ENCODE measurements at places on chromosomes 4 and X.

- DNase-seq, result no peak
Measured at GRCh38 chrX:28609917-28610613, 22.8 kb downstream of the IL1RAPL1 start.

GRCh38 chrX:26352891-26353430, 137.0 kb downstream of the MAGEB5 start:
- no peak for DNase-seq

GRCh38 chrX:151825007-151825406, 87.7 kb upstream of the MAGEA4 start:
- no peak for DNase-seq

DNA sequence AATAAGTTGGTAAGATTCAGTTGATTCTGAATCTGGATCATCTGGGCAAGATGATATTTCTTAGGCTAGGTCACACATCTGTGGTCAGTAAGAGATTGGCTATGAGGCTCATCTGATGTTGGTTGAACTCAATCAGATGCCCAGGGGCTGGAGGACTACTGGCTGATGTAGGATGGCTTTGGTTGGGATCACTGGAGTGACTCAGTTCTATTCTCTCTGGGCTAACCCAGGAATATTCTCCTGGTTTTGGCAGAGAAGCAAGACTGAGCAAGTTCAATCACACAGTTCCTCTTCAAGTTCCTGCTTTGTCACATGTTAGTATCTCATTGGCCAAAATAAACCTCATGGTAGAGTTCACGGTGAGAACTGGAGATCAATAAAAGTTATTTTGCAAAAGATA, 902.3 kb upstream of the SLIT2 start:
- DNase-seq, result no peak

- DNase-seq, result no peak
Measured at GRCh38 chr4:104735174-104735573, 240.5 kb upstream of the CXXC4 start.

DNA sequence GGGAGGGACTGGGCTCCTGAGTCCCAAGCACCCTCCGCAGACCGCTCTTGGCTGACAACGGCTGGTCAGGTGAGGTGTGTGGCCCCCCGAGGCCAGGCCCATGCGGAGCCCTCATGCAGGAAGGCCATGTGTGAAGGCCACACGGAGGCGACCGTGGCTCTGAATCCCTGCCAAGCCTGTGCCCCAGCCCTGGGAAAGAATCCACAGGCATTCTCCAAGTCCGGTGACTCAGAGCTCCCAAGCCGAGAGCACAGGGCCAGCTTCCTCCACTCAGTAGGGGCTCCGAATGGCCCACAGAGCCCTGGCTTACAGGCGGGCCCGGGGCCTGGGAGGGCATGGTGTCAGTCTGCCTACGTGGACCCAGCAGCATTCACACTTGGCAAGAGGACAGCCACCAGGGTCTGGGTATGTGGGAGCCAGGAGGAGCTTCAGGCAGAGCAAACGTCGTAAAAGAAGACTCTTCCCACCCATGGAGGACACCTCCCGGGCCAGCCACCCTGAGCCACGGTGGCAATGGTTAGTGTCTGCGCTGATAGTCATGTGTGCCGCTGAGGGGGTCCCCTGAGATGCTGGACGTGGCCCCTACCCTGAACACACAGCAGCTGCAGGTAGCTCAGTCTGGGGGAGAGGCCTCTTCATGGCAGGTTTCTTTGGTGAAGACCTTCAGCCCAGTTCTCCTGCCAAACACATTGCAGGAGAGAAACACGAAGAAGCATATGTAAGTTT, 105.7 kb downstream of the PSAPL1 start:
- DNase-seq, result no peak

DNA sequence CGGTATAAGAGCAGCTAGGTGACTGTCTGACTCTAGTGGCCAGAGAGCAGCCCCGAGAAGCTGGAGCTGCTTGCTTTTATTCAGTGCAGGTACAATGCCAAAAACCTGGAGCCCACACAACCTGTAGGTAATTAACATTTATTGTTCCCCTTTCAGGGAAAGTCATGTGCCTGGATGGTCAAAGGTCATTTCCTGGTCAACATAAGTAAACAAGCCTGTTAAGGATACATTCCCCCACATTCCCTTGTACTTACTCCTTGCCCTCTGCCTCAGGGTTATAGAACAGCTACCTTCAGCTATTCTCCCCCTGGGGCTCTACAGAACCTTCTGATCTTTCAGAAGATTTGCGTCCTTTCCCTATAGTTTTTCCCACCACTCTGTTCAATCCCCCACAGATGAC, 253.4 kb downstream of the TMA16 start:
- DNase-seq, result no peak

GRCh38 chr4:153466949-153467896, 1.1 kb downstream of the TMEM131L start:
- no peak for DNase-seq

GRCh38 chrX:116757491-116757890, 294.7 kb upstream of the CT83 start:
- DNase-seq, result no peak

DNA sequence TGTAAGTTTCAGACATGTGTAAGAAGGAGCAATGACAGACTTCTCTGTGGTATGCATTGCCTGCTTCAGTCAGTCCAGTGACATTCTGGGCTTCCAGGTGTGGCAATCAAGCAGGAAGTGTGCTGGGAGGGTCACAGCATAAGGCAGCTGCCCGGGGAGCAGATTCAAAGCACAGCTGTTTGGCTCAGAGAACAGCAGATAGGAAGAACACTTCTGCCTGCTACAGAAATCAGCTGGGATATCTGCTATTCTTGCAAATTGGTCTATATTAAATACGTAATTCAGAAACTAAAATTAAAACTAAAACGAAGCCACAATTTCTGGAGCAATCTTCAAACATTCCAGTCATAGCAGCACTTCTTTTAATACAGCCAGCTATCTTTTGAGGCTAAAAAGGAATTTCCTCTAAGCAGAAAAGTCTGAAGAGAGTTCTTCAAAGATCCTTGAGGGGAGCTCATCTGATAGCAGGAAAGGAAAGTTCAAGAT, 47.5 kb upstream of the GALNT7 start:
- DNase-seq, result no peak

GRCh38 chrX:107856289-107856688, 30.6 kb downstream of the MID2 start:
- DNase-seq, result no peak

- DNase-seq, result no peak
Measured at GRCh38 chrX:590693-591404, 39.7 kb upstream of the SHOX start.

GRCh38 chrX:34631479-34632220, 25.4 kb downstream of the TMEM47 start:
- DNase-seq, result no peak

DNA sequence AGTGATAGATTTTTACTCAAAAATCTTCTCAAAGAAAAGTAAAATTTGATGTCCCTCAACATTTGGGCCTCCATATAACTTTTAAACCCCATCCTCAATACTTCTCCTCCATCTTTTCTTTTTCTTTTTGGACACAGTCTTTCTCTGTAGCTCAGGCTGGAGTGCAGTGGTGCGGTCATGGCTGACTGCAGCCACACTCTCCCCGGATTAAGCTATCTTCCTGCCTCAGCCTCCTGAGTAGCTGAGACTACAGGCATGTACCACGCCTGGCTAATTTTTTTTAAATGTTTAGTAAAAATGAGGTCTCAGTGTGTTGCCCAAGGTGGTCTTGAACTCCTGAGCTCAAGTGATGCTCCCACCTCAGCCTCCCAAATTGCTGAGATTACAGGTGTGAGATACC, 33.1 kb downstream of the KDM6A start:
- DNase-seq, result no peak

- no peak for DNase-seq
Measured at GRCh38 chr4:137647375-137647774, 115.1 kb upstream of the PCDH18 start.

- DNase-seq, result no peak
Measured at GRCh38 chr4:146112389-146112788, 63.1 kb upstream of the LSM6 start.

DNA sequence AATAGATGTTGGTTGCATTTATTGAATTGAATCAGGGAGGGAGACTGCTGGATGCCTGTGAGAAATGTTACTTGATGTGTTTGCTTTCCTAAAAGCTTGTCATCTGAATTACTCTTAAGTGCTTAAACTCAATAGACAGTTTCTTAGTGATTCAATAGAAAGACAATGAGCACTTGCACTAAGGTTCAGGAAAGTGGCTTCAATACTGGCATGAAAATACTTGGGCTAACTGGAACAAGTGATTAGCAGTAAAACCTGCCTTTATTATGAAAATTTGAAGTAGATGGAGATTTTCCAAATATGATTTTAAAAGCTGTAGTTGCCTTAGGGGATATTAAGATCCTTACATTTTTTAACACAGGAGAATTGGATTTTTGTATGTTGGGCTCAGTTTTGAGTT, 123.3 kb downstream of the RNF150 start:
- no peak for DNase-seq

DNA sequence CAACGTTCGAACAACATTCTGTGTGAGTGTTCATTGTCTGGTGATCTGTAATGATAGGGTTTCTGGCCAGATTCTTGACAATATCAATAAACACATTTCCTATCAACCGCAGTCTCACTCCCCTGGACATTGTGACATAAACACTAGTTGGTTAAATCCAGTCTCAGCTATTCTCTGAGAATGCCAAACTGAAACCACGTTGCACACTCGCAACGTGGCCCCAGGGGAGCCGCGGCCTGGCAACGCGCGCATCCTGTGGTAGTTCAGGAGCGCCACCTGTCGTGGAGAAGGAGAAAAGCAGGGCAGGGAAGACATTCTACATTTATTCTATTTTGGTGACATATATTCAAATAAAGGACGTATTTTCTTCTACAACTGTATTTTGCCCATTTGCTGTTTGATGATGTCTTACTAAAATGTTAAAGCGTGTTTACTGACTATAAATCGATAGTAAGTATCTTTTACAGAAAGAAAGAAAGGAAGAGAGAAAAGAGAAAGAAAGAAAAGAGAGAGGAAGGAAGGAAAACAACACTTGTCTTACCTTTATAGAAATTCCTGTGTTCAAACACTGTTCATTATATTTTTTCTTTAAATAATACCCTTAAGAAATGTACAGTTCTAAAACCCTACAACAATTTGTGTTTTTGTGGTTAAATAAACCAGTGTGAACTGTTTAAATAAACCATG, 738.3 kb upstream of the FRG1 start:
- DNase-seq, result peak; percentile 66

DNA sequence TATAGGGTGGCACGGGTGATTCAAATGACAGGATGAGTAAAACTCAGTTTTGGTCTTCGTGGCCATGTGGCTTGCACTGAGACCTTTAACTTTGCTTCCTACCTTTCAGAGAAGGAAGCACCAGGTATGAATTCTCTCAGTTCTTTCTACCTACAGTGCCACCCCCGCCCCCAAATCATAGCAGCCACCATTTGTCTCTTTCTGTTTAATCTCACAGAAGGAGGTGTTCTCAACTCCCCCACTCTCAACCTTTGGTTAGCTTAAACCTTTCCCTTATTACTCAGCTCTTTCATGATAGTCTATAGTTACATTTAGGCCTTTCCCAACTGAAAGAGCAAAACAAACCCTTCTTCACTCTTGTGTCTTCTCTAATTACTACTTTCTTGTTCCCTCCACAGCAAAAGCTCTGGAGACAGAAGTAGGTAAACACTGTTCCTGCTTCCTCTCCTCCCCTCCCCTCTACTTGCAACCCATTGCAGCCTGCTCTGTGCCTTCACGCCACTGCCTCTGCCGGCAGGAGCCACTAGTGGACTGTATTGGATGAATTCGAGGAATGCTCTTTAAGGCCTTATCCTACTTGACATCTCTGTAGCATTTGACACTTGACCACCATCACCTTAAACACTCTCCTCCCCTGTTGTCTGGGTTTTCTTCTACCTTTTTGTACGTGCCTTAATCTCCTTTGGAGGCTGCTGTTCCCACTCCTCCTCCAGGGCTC, 123.7 kb downstream of the AFF1 start:
- DNase-seq, result no peak

DNA sequence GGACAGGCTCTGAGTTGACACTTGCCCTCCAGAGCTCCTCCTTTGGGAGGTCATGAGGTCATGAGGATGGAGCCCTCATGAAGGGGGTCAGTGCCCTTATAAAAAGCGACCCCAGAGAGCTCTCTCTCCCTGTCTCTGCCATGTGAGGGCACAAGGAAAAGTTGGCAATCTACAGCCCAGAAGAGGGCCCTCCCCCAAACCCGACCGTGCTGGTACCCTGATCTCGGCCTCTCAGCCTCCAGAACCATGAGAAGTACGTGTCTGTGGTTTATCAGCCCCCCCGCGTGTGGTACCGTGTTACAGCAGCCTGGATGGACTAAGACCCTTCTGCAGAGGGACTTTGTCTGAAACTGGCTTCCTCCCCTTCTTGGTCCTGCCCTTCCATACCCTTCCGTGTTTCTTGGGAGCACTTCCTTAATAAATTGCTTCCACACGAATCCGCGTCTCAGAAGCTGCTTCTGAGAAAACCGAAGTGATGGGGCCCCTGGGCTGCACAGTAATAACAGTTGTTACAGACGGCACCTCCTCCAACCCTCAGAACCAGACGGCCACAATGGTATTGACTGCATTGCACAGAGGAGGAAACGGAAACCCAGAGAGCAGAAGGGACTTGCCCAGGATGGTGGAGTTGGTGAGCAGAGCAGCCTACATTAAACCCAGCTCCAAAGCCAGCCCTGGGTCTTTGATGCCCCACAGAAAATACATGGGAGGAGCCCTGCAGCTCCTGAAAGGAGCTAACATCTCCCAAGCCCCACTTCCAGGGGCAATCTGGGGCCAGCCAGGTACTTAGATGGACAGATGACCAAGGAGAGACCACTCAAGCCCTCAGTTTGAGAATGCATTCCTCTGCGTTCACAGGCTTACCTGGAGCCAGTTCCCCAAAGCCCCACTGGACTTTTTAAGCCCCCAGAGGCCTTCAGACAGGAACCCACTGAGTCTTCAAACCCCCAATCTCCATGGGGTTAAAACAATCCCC, 242.7 kb downstream of the BCOR start:
- DNase-seq, result no peak

DNA sequence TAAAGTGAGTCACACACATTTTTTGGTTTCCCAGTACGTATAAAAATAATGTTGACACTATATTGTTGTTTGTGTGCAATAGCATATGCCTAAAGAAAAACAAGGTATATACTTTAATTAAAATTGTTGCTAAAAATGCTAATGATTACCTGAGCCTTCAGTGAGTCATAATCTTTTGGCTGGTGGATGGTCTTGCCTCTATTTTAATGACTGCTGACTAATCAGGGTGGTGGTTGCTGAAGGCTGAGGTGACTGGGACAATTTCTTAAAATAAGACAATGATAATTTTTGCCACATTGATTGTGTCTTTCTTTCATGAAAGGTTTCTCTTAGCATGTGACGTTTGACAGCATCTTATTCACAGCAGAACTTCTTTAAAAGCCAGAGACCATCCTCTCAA, 21.0 kb upstream of the ANXA10 start:
- DNase-seq, result no peak

GRCh38 chr4:100022792-100023222, 72.7 kb upstream of the H2AZ1 start:
- DNase-seq, result no peak

DNA sequence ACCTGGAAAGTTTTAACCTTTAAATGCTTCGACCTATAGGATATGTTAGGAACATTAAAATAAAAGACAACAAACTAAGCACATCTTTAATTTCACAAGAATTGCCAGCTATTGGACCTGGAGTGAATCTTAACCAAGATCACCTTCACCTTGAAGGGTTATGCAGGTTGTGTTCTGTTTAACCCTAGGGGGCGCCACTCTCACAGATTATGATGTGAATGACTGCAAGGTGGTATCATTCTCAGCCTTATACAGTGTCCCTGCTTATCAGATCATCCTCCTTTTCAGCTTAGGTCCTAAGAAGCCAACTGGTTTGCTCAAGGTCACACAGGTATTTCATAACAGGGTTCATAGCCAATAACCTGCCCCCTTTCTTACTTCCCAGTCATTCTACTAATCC, 23.5 kb downstream of the INTS6L start:
- no peak for DNase-seq

GRCh38 chr4:52680381-52680780, 21.3 kb upstream of the USP46 start:
- no peak for DNase-seq
